ENCODE measurements at places on chromosomes 5 and 9.

DNA sequence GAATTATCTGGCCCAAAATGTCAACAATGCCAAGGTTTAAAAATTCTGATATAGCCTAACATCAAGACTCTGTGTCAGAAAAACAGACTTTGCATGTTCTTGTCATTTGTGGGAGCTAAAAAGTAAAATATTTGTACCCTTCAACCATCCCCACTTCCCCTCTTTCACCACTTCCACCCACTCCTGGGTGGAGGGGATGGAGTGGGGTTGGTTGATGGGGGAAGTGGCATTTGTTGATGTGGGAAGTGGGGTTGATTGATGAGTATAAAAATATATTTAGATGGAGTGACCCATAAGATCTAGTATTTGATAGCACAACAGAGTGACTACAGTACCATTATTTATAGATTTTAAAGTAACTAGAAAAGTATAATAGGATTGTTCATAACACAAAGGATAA lies 55.0 kb upstream of the C9orf72 start:
- DNase-seq, result no peak

DNA sequence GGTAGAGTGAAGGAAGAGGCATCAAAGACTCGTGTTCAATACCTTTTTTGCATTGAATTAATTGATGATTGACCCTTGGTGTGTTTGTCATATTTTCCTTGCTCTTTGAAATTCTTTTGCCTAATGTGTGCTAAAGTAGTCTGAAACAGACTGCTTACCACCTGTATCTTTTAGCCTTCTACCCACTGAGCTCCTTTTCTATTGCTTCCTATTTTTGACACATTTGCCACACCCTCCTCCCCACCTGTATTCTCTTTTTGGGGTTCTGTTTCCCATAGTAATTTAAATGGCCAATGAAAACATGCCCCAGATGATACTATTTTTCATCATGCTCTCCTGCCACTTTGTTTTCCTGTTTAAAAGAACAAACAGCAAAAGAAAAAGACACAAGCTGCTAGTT lies 78.5 kb downstream of the ZCCHC7 start:
- DNase-seq, result no peak

- no peak for DNase-seq
Measured at GRCh38 chr5:7533941-7534340, 138.0 kb downstream of the ADCY2 start.

DNA sequence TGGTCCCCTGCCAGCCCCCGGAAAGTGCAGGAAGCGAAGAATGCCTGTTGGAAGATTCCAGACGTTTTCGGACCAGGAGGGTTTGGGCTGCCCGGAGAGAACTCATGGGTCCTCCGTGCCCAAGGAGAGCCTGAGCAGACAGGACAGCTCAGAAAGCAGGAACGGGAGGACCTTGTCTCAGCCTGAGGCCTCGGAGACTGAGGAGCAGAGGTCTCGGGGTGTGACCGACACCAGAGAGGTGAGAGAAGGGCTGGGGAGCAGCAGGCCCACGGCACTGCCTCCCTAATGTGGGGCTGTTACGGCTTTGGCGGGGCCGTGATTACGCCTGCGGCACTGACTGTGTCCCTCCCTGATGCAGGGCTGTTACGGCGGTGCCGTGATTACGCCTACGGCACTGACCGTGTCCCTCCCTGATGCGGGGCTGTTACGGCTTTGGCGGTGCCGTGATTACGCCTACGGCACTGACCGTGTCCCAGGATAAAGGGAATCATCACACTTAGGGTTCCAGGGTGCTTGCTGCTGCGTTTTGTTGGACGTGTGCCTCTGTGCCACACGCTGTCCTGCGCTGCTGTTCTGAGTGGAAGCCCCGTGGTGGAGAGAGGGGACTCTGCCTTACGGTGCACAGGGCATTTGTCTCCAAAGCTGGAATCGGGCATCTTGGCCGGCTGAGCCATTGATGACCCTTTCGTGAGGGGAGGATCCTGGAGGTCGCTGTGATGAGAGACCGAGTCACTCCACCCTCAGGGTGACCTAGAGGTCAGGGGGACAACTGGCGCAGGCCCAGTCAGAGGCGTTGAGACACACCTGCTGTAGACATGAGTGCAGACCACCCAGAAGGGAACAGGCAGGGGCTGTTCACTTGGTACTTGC lies 25.7 kb downstream of the CEP72 start:
- no peak for DNase-seq

DNA sequence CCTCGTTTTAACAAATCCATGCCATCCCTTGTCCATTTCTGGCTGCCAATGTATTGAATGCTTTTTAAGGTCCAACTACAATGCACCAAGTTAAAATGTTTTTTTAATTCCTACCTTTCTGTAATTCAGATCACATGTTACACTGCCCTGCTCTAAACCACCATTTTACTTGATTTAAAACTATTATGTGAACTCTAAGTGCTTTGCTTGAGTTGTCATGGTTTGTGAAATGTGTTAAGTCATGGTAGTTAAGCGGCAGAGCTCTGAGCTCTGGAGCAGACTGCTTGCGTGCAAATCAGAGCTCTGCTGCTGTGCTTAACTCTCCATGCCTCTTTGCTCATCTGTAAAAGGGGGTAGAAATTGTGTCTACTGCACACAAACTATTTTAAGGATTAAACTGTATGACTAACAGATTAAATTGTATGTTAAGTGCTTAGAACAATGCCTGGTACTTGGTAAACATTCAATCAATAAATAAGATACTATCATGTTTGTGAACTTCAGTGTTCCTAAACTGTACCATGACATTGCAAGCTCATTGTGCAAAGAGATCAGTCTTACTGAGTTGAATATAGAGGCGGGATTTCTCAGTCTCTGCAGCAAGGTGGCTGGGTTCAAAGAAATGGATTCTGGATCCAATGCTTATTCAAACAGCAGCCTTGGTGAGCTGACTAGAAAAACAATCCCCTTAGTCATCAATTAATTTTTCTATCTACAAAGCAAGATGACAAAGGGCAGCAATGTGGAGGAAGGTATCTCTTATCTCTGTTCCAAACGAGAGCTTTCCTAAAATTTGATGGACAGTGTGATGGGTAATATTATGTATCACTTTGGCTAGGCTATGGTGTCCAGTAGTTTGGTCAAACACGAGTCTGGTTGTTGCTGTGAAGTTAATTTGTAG lies 16.1 kb upstream of the CMBL start:
- DNase-seq, result no peak

DNA sequence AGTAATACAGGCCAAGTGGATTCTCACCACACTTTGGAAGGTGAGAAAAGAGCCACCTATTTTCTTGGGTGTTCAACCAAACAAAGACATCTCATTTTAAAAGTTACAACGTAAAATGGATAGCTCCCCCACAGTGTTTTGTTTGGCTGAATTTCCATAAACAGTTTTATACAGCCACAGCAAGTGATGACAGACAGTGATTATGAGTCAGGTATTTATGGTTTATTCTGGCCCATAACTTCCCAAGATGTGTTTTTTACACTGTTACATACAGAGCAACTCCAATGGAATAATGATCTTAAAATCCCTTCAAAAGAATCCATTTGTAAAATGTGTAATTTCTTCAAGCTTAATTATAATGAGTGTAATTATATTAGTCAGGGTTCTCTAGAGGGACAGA lies 421.3 kb downstream of the TLE1 start:
- no peak for DNase-seq

GRCh38 chr9:94996641-94997040 lies 270.1 kb downstream of the AOPEP start:
- DNase-seq, result no peak

- no peak for DNase-seq
Measured at GRCh38 chr5:139649082-139649991, 1.2 kb downstream of the CXXC5 start.

GRCh38 chr5:36721664-36722235 lies 115.3 kb downstream of the SLC1A3 start:
- DNase-seq, result no peak

DNA sequence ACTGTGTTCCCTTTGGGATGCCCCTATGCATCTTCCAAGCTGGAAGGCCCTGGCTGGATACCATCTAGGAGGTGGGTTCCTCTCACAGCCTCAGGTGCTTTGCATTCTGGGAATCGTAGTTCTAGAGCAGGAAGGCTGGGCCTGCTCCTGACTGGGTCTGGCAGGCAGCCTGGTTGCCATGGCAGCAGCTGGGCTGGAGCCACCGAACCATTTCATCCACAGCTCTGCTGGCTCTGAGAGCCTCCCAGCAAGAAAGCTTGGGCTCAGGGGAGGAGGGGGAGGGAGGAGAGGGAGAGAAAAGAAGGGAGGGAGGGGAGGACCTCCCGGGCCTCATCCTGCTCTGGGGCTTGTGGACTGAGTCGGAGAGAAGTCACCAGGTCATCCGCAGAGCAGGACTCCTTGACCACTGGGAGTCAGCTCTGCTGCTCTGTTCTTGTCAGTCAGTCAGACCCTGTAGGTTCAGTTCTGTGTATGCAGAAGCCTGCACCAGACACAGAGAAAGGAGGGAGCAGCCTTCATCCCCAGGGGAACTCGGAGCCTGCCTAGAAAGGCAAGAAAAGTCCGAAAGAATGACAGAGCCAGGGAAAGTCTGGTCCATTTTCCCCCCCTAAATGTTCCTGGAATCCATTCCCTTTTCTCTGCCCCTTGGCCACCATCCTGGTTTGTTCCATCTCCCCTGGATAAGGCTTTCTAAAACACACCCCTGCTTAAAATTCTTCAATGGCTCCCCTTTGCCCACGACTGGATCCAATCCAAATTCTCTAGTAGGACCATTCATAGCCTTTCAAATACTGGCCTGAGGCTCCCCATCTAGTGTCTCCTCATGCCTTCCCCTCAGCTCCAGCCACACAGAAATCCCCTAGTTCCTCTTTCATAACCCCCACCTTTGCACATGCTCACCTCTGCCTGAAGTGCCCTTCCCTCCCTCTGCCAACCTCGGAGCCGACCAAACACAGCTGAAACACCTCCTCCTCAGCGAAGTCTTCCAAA lies 65.4 kb upstream of the ARAP3 start:
- no peak for DNase-seq

DNA sequence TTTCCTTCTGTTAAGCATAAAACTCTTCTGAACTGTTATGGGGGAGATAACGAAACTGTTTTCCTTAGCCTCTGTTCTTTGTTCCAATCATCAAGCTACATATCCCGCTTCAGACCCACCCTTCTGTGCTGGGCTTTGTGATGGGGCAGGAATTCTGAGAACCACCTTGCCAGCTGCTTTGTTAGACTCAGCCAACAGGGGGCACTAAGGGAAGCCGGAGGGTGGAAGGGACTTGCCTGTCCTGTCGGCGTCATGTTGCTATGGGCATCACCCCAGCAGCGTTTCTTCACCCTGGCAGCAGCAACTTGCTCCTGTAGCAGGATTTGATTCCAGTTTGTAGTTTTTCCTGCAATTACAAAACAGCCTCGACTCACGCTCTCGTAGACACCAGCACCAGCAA lies 169.1 kb downstream of the CAAP1 start:
- no peak for DNase-seq

DNA sequence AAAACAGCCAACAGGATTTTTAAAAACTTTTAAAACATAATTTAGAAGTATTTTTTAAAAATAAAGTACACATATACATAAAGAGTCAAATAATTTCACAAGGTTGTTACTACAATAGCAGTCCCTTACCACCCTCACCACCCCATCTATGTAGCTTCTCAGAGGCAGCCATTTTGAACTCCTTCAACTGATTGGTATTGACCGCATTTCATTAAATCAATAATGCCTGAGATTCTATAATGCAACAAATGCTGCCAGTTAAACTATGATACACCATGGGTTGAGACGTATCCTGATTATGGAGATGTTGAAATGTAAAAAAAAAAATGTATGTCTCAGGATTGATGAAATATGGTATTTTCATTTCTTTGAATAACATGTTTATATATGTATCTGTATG lies 78.8 kb downstream of the PCSK1 start:
- no peak for DNase-seq

- no peak for DNase-seq
Measured at GRCh38 chr5:82593481-82593880, 315.3 kb upstream of the RPS23 start.

- no peak for DNase-seq
Measured at GRCh38 chr5:16437977-16438376, 27.6 kb downstream of the ZNF622 start.

GRCh38 chr9:133370685-133371084 lies 5.2 kb downstream of the SURF4 start:
- no peak for DNase-seq

GRCh38 chr9:109517901-109518377 lies 19.8 kb upstream of the PTPN3 start:
- no peak for DNase-seq

DNA sequence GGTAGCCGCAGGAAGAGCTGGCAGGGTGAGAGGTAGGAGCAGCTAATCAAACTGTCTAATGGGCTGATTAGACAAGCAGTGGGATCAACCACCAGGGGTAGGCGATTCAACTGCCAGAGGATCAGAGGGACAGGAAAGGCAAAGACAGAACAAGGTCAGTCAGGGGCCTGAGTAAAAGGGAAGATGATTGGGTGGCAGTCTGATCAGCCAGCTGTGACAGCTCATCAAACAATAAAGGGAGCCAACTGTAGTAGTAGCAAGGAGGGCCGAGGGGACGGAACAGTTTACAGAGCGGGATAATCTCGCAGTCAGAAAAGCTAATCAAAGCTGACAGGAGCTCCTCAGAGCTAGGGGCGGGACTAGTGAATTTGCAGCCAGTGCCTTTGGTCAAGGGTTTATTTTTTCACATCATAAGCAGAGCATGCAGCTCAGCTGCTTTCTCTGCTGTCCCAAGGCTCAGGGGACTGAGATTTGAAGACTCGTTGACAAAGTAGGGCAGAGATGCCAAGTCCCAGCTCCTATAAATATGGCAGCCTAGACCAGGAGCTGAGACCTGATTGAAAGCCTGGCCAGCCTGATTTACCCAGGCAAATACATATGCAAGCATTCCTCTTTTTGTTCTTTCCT lies 418.2 kb downstream of the GABRG2 start:
- DNase-seq, result no peak

DNA sequence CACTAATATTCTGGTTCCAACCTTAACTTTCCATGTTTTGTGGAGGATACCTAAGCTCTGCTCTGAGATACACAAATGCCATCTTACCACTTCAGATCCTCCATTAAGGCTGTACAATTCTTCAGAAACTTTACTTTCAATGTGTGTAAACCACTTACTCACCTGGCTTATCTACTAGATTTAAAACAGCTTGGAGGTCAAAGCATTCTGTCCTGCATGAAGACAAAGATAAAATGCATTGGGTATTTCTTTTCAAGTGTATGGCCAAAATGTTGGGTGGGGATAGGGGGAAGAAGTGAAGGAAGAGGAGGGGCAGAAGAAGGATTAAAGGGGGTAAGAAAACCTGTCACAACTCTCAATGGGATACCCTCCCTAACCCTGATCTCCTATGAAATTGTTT lies 939 bp downstream of the GOLGA1 start:
- DNase-seq, result no peak

DNA sequence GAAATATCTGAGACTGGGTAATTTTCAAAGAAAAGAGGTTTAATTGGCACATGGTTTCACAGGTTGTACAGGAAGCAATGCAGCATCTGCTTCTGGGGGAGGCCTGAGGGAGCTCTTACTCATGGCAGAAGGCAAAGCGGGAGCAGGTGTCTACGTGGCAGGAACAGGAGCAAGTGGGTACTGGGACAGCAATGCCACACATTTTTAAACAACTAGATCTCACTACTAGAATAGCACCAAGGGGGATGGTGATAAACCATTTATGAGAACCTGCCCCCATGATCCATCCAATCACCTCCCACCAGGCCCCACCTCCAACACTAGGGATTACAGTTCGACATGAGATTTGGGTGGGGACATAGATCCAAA lies 47.6 kb upstream of the HOMER1 start:
- DNase-seq, result no peak
